Activated CD8-positive, alpha-beta T cell treated with anti-CD3 and anti-CD28 coated beads for 36 hours (primary cell): ENCODE measurements at places on chromosomes 16 and 17. TPM values are rescaled to one million over a fixed set of nuclear protein-coding genes. Genes with fewer than 3 reads are reported as not detected.

DNA sequence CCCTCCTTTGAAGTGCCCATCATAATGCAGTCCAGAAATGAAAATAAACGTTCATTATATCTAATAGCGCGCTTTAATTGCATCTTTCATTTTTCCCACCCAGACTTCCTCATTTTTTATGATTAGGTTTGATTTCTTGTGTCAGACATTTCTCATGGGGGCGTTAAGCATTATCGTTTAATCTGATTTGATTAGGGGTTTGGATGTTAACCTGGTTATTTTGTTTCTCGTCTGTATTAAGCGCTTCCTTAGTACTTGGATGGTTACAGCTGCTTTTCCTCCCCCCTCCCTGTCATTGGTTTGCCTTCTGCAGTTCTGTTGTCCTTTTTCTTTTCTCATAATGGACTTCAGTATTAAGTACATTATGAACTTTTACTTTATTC, 540 bp downstream of the MFSD11 start:
- no peaks in the 10 kb centered on the region for H3K27me3 ChIP-seq
- peaks cover 42% of the 10 kb centered on the region for H3K36me3 ChIP-seq
- H3K27ac ChIP-seq: peak overlapping the region; percentile 99
- peaks cover 29% of the 10 kb centered on the region for H3K4me1 ChIP-seq
- no peak for DNase-seq

GRCh38 chr16:50712956-50713355, 19.6 kb downstream of the NOD2 start:
- no peak for DNase-seq
- no peak overlapping the region for H3K27ac ChIP-seq
- H3K4me1 ChIP-seq: peaks cover 31% of the 10 kb centered on the region

DNA sequence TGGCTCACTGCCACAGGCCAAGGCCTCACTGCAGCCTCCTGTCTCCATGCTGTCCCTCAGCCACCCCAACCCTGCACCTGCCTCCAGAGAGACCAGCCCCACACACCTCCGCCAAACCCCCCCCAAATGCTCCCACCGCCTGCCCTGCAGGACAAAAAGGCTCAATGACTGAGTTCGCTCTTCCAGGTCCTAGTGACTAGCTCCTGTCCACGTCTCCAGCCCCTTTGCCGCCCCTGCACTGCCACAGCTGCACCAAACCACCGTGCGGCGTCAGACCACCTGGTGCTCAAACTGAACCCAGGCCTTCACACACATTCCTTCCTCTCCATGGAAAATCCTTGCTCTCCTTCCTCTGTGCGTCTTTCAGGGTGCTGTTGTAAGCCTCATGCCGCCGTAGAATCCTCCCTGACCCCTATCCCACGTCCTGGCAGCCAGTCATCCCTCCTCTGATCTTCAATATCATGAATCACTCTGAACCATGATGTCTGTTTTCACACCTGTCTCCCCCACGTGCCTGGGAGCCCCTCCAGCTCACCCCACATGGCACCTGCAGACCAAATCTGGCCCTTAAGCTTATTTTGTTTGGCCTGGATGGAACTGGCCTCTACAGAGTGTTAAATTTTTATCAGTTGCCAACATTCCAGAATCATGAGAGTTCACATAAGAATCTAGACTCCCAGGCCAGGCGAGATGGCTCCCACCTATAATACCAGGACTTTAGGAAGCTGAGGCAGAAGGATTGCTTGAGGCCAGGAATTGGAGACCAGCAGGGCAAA, 4.3 kb upstream of the GSG1L start:
- no peaks in the 10 kb centered on the region for H3K36me3 ChIP-seq
- H3K27me3 ChIP-seq: peaks cover 16% of the 10 kb centered on the region
- H3K27ac ChIP-seq: no peak overlapping the region
- H3K4me1 ChIP-seq: no peaks in the 10 kb centered on the region
- DNase-seq: no peak

The NPIPA5 gene
- total RNA-seq: 0.40 TPM

The PLXDC1 gene
- total RNA-seq: 2.4 TPM

The CDRT4 gene
- total RNA-seq: 3.6 TPM

DNA sequence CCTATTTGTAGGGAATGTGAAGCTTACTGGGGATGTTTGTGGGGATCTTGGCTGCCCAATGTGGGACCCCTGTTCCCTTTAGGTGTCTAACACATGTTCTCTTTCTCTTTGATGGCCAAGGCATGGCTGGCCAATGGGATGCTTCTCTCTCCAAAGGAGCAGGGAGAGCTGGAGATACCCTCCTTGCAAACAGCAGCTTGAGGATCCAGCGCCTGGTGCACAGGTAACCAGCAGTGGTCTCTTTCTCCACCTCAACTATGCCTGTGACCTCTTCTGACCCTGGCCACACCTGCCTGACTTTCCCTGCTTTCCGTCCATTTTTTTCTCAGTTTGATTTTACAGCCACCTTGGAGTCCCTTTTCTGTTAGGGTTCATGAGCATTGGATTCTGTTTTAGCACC, 16.8 kb upstream of the NKD1 start:
- H3K4me3 ChIP-seq: no peak overlapping the region
- no peaks in the 10 kb centered on the region for H3K4me1 ChIP-seq
- no peaks in the 10 kb centered on the region for H3K27me3 ChIP-seq
- H3K27ac ChIP-seq: no peak overlapping the region

DNA sequence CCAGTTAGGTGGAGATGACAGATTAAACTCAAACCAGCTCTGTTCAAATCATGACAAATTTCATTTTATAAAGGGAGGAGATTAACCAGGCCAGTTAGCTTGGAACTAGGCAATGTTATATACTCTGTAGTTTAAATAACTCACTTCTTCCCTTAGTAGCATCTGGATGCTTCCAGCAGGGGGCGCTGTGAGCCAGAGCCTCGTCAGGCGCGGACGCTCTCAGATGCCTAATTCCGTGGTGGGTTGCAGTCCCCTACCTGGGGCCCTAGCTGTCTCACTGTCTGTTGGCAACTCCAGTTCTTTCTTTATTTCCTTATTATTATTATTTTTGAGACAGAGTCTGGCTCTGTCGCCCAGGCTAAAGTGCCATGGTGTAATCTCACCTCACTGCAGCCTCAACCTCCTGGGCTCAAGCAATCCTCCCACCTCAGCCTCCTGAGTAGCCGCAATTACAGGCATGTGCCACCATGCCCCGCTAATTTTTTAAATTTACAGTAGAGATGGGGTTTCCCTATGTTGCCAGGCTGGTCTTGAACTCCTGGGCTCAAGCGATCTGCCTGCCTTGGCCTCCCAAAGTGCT, 17.3 kb upstream of the WFDC1 start:
- H3K27me3 ChIP-seq: peaks cover 4% of the 10 kb centered on the region
- no peak overlapping the region for H3K4me3 ChIP-seq
- peak; percentile 84 for DNase-seq
- no peaks in the 10 kb centered on the region for H3K4me1 ChIP-seq
- no peak overlapping the region for H3K27ac ChIP-seq

DNA sequence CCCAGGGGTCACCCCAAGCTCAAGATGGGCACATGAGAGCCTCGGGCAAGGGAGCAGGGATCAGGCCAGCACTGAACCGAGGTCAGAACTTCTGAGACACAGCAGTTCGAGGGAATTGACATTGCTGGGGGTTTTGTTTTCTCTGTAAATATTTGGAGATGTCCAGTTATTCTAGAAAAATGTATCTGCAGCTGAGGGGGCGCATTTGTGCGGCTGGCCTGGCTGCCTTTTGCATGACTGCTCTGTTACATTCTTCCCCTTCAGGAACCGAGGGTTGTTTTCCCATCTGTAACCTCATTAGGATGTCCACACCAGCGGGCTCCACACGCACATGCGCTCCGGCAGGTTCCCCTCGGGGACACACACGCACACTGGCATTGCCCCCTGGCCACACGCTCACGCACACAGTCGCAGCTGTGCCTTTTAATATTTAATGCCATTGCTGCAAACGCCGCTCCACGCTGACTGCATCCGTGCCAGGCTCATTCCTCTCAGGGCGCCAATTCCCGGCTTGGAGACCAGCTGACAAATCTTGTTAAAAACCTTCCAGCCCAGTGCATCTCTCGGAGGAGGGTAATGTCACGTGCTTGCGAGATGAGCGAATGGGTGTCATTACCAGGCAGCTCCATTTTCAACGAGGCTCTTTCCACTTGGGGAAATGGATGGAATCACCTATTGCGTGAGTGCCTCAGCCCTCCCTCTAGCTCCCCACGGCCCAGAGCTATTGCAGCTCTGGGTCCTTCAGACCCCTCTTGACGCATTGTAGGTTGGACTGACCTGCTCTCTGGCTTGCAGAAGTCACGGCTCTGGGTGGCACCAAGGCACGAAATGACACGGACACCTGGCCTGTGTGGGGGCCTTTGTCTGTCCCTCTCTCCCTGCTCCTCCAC, 13.1 kb downstream of the CCR7 start:
- H3K4me1 ChIP-seq: peaks cover 99% of the 10 kb centered on the region
- peak overlapping the region; percentile 54 for H3K4me3 ChIP-seq
- DNase-seq: peak; percentile 58
- peaks cover 74% of the 10 kb centered on the region for H3K36me3 ChIP-seq
- peak overlapping the region; percentile 88 for H3K27ac ChIP-seq

The EVI2A gene
- total RNA-seq: 37.0 TPM

DNA sequence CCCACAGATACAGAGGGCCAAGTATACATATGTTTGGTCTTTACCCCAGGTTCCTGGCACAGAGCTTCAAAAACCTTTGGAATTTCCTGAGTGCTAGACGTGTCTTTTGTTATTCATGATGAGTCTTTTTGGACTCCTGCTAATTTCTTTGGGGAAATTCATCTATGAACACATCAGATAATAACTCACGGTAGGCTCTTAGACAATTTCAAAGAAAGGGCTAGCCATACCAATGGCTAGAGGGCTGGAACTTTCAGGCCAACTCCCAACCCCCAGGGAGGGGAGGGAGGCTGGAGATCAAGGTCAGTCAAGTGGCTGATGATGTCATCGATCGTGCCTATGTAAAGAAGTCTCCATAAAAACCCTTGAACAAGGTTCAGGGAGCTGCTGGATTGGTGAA, 101.9 kb downstream of the STX8 start:
- H3K4me1 ChIP-seq: peaks cover 33% of the 10 kb centered on the region
- H3K4me3 ChIP-seq: no peak overlapping the region
- H3K36me3 ChIP-seq: peaks cover 1% of the 10 kb centered on the region
- no peak overlapping the region for H3K27ac ChIP-seq

DNA sequence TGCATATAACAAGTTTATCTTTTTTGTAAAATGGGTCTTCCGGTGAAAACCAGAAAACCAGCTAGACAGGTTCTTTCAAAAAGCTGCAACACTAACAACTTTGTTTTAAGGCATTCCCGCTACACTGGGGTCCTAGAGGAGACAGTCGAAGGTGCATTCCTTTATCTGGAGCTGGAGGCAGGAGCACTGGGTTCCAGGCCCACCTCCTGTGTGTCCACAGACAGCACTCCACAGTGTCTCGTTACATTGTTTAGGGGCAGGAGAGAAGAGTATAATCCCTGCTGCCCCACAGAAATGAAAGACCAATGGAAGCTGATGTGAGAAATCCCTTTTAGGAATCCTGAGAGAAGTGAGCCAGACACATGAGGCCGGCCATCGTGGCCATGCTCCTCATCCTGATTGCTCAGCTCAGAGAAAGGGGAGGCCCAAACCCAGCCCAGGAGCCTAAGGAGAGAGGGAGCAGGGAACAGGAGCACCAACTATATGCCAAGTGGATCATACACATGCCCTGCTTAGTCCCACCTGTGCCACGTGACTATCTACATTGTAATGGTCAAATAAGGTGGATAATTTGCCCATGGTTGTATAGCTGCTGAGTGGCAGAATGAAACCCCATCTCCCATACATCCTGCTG, 59.5 kb downstream of the CCDC182 start:
- no peak overlapping the region for H3K27ac ChIP-seq
- DNase-seq: no peak
- no peaks in the 10 kb centered on the region for H3K4me1 ChIP-seq

DNA sequence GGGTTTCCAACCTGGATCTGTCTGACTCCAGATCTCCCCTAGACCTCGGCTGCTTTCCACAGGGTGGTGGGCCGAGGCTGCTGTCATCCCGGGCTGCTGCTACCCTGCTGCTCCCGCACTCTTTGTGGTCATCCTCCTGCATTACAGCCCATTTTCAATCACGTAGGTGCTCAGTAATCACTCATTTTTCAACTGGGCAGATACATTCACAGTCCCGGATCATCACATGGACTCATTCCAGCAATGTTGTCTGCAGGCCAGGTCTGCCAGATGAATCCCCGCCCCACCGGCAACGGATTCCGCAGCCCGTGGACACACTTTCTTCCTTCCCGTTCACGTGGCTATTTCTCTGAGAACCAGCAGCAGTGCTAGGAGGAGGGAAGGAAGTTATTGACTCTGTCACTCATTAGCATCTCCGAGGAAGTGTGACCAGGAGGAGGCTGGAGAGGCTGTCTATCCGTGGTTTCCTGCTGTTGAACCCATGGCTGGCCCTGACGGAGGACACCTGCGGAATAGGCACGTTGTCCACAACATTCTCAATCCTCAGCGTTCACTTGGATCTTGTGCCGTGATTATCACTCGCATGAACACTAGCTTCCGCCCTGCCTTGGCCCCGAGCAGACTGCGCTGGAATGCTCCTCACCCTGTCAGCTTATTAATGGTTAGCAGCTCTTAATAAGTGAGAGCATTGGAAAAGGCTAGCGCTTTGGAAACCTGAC, 14.7 kb upstream of the ZCCHC14 start:
- peaks cover 31% of the 10 kb centered on the region for H3K27me3 ChIP-seq
- H3K36me3 ChIP-seq: peaks cover 2% of the 10 kb centered on the region
- peaks cover 6% of the 10 kb centered on the region for H3K4me1 ChIP-seq
- no peak overlapping the region for H3K27ac ChIP-seq
- no peak overlapping the region for H3K4me3 ChIP-seq

- peaks cover 44% of the 10 kb centered on the region for H3K36me3 ChIP-seq
- H3K4me1 ChIP-seq: peaks cover 52% of the 10 kb centered on the region
- H3K27ac ChIP-seq: peak overlapping the region; percentile 98
- no peak for DNase-seq
- peak overlapping the region; percentile 83 for H3K4me3 ChIP-seq
- no peaks in the 10 kb centered on the region for H3K27me3 ChIP-seq
Measured at GRCh38 chr17:7843257-7843535, 9.2 kb downstream of the KDM6B start.

The SRSF2 gene
- 344 TPM for total RNA-seq
